ENCODE measurements at places on chromosomes 12 and 14. TPM values are rescaled to one million over a fixed set of nuclear protein-coding genes. Genes with fewer than 3 reads are reported as not detected.

The DAZAP2 gene
- total RNA-seq: 139 TPM

The IKZF4 gene
- 1.2 TPM for total RNA-seq

The SLC41A2 gene
- 14.7 TPM for total RNA-seq

The LMNTD1 gene
- total RNA-seq: 1.4 TPM

The RNASE3 gene
- total RNA-seq: not detected

The BICDL1 gene
- total RNA-seq: not detected

The TECPR2 gene
- 13.9 TPM for total RNA-seq

The SYCP3 gene
- 0.39 TPM for total RNA-seq

The KDM5A gene
- 37.1 TPM for total RNA-seq

The PTPRR gene
- total RNA-seq: not detected

The LRFN5 gene
- 6.6 TPM for total RNA-seq

The EFS gene
- total RNA-seq: 0.59 TPM

The PTCSC3 gene
- total RNA-seq: not detected

The KCNC2 gene
- not detected for total RNA-seq

The C14orf39 gene
- total RNA-seq: not detected

The KCNH3 gene
- total RNA-seq: under 0.01 TPM

The COX8C gene
- total RNA-seq: not detected

The NEUROD4 gene
- not detected for total RNA-seq

The TRPV4 gene
- 0.59 TPM for total RNA-seq

The NCKAP5L gene
- total RNA-seq: 16.2 TPM

The RNASE4 gene
- 4.7 TPM for total RNA-seq

The KRT83 gene
- not detected for total RNA-seq

The SOCS2 gene
- 9.2 TPM for total RNA-seq

The TSPAN11 gene
- total RNA-seq: 0.20 TPM

The IFNG gene
- not detected for total RNA-seq

The KCNMB4 gene
- 0.37 TPM for total RNA-seq

The RTN1 gene
- under 0.01 TPM for total RNA-seq

The TMEM233 gene
- total RNA-seq: 4.8 TPM

The RDH16 gene
- total RNA-seq: under 0.01 TPM

The GXYLT1 gene
- total RNA-seq: 9.6 TPM
